Tibial artery (tissue), 4 donors: ENCODE measurements at places on chromosomes 3 and 15.

- no peak for DNase-seq
These were observed 285.5 kb downstream of the SLC9A9 start for GRCh38 chr3:143562789-143563188.

GRCh38 chr3:28134792-28135375 is 106.5 kb upstream of the CMC1 start:
- no peak for DNase-seq

- no peak for DNase-seq
These were observed 511.2 kb downstream of the MECOM start for GRCh38 chr3:169152319-169152718.

GRCh38 chr3:27591312-27592210 is 107.4 kb upstream of the SLC4A7 start:
- DNase-seq = no peak

DNA sequence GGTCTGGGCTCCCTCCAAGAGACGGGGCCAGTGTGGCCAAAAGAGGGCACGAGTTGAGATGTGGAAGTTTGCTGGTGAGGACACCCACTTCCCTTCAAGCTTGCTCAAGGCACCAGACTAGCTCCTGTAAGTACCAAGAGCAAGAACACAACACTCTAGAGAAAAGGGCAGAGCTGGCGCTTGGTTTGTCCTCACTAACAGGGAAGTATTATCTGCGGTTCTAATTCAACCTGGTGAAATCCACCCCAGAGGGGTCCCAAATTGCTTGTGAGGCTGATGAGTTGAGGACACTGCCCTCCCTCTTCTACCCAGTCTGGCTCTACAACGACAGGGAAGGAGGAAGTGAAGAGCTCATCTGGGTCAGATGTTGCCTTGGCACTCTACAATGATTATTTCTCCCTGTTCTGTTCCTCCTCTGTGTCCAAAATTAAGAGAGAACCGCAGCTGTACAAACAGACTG is 16.9 kb upstream of the FSIP1 start:
- DNase-seq = peak; percentile 36

DNA sequence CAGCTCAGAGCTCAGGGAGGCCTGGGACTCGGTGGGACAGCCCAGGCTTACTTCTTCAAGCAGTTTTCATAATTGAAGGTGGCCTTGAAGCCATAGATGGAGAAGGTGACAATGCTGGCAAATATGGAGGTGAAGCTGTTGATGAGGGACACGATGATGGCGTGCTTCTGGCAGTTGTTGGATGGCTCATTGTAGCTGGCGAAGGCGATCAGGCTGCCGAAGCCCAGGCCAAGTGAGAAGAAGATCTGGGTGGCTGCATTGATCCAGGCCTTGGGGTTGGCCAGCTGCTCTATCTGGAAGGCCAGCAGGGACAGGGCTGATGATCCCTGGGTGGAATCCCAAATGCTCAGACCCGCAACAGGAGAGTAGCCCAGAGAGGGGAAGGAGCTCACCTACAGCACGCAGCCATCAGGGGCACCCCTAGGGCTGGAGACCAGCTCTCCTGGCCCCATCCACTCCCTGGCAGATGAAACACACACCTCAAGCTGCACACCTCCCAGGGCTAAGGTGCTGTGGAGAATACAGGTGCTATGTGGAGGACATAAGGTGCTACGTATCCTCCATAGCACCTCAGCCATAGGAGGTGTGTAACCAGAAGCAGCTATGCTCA is 25.1 kb downstream of the SLC6A20 start:
- no peak for DNase-seq

DNA sequence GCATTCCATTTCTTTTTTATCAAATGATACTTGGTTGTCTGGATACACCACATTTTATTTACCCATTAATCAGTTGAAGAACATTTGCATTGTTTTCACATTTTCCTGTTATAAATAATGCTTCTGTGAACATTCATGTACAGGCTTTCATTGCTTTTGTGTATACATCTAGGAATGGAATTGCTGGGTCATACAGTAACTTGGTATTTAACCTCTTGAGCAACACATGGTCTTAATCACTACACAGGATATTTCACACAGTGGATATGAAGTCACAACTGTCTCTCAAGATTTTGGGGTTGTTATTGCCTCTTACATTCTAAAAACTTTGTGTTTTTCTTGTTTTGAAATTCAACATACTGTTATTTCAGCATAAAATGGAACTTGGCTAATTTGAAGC is 48.2 kb downstream of the C3orf85 start:
- DNase-seq = no peak

GRCh38 chr15:33454996-33455395 is 144.2 kb downstream of the RYR3 start:
- DNase-seq = no peak

DNA sequence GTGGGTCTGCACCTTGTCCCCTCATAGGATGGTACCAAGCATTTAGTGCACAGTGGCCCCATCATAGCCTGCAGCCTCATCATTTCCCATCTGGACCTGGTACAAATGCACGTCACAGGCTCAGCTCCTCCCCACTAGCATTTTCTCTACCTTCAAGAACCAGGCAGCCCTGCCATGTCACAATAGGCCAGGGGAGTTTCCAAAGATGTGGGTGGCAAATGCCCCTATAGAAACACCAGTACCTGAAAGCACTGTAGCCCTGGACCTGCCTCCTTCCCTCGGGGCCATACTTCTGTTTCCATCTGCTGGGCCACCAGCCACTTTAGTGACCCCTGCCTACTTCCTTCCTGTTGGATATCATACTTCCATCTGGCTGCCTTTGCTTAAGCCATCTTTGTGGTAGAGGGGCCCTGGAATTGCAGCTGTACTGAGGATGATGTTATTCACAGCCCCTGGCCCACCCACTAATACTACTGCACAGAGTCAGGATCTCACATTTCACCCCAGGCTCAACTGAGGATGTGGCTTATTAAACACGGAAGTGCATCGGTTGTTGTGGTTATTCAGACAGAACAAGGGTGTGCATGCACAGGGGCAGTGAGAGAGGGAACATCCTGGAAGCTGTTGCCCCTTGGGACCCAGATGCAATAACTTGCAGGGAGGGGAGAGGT is 3.8 kb downstream of the TCTA start:
- no peak for DNase-seq

DNA sequence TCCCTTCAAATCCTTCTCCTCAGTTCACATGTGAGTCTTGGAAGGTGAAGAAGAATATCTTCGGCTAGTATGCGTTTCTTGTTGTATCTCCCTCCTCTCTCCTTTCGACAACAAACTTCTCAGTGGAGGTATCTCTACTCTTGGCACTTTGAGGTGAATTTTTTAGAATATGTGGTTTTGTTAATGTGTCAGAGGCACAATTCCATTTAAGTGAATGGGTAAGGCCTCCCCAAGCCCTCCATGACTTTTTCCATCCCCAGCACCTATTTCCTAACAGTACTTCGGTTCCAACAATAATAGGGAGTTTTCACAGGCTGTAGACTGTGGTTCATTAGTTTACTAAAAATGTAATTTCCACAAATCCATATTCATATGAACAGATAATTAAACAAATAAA is 74.2 kb downstream of the TM4SF4 start:
- no peak for DNase-seq

- DNase-seq = no peak
These were observed 43.6 kb downstream of the SENP2 start for GRCh38 chr3:185629554-185630181.

DNA sequence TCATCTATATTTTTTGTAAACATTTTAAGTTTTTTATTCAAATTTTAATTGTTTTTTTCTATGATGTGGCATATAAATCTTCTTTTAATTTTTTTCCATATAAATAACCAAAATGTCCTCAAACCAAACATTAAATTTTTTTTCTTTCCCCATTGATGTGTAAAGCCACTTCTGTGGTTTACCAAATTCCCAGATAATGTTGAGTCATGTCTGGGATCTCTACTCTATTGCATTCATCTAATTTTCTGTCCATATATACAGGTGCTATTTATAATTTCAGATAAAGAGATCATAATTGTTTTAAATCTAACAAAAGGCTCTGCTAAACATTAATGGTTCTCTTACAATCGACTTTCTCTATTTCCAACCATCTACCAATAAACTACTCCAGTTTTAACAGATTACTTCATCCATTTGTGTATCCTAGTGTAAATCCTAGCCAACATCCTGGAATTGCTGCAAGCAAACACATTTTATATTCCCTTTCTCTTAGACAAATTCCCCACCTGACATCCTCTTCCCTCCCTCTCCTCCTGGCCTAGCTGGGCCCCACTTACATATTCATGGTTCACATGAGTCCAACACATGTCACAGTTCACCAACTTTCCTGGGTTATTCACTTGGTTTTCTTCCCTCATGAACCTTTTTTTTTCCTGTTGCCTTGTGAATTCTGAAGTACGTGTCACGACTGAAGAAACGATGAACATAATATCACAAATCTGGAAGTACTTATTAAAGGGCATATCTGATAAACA is 368.0 kb upstream of the AGTR1 start:
- no peak for DNase-seq

GRCh38 chr3:174777813-174778212 is 81.3 kb upstream of the NAALADL2 start:
- no peak for DNase-seq

DNA sequence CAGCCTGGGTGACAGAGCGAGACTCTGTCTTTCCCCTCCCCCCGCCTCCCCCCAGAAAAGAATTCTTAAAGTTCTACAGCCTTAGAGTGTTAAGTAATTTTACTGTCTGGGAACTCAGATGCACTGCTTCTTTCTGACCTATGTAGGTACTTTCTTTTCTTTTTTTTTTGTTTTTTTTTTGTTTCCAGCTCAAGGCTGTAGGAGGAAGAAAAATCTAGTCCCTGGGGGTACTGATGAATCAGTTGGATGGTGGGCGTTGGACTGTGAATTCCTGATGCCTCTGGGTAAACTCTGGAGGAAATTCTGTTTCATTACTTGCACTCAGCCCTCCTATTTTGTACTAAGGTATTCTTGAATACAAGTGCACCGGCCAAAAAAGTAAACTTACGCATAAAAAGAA is 10.8 kb downstream of the GHRL start:
- no peak for DNase-seq

DNA sequence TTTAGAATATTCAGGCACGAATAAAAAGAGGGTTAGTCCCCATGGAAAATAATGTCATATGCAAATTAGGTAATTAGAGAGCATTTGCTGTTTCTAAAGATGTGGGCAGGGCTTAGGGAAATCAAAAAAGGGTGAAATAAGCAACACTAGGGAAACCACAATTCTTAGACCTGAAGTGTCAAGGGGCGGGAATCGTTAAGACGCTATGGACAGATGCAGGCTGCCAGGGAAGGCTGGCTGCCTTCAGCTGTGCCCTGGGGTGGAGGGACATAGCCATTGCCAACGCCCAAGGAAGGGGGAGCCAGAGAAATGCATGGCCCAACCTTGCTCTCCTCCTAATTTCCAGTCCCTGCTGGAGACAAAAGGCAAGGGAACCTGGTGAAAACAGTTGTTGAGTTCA is 141.7 kb upstream of the PROK2 start:
- DNase-seq = no peak

DNA sequence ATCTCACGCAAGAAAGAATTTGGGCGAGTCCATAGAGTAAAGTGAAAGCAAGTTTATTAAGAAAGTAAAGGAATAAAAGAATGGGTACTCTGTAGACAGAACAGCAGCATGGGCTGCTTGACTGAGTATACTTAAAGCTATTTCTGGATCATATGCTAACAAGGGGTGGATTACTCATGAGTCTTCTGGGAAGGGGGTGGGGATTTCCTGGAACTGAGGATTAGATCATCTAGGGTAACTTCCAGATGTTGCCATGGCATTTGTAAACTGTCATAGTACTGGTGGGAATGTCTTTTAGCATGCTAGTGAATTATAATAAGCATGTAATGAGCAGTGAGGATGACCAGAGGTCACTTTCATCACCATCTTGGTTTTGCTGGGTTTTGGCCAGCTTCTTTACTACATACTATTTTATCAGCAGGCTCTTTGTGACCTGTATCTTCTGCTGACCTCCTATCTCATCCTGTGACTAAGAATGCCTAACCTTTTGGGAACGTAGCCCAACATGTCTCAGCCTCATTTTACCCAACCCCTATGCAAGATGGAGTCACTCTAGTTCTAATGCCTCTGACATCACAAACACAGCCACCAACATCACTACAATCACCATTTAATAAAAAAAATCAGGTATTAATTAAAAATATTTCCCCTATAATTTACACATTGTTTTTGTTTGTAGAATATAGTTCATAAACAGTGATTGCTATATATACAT is 890.7 kb upstream of the EPHA6 start:
- no peak for DNase-seq

DNA sequence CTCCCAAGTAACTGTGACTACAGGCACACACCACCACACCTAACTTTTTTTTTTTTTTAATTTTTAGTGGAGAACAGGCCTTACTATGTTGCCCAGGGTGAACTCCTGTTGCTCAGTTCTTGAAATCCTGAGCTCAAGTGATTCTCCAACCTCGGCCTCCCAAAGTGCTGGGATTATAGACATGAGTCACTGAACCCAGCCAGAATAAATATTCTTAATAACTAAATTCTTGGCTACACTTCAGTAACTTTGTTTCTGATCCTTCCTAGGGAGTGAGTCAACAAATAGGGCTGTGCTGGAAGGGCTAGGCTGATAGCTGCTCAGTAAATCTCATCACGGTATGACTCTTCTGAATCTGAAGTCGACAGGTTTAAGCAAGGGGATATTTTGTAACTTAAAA is 56.6 kb downstream of the P3H2 start:
- no peak for DNase-seq

DNA sequence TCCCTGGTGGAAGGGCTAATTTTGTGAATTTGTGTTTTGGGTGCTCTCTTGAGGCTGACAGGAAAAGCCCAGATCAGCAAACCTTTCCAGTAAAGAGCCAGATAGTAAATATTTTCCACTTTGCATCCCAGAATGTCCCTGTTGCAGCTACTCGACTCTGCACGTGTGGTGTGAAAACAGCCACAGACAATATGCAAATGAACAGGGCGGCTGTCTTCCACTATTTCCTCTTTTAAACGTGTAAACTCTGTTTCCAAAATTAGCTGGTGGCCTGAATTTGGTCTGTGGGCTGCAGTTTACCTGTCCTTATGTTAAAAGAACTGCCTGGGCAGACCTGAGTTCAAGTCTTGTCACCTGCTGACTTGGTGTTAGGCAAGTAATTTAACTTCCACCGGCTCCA is 202.7 kb downstream of the EDEM1 start:
- no peak for DNase-seq

DNA sequence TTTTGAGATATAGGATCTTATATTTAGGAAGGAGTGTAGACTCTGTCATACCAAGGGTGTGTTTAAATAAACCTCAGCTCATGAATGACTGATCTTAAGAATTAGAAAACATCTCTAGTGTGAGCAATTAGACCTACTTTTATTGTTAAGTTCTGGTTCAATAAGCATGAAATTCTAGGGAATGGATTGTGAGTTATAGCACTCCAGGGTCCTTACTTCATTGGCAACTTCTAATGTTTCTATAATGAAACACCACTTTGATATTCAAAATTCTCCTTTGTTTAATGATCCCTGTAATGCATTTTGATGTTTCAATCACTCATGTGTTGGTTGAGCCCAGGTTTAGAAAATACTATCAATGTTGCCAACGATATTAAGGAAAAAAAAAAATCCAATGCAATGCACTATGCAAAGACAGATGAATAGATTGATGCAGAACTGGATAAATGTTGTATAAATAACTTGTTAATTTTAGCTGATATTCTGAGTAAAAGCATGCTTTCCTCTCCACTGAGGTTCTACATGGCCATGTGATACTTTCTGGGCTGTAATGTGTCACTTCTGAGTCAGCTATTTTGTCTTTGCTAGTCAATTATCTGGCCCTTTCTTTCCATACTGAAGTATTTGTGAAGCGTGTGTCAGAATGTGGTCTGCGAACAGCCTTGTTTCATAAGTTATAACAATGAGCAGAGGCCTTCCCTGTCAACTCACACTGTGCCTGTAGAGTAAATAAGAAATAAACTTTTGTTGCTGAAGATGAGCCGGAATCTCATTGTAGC is 1035.9 kb downstream of the PLOD2 start:
- DNase-seq = no peak
